Substantia nigra (tissue), 51 donors: ENCODE measurements at places on chromosomes 7 and 10.

GRCh38 chr7:80210400-80210799, 75.8 kb downstream of the GNAI1 start:
- DNase-seq = no peak

GRCh38 chr10:71359364-71360046, 37.2 kb upstream of the CDH23 start:
- no peak for DNase-seq

DNA sequence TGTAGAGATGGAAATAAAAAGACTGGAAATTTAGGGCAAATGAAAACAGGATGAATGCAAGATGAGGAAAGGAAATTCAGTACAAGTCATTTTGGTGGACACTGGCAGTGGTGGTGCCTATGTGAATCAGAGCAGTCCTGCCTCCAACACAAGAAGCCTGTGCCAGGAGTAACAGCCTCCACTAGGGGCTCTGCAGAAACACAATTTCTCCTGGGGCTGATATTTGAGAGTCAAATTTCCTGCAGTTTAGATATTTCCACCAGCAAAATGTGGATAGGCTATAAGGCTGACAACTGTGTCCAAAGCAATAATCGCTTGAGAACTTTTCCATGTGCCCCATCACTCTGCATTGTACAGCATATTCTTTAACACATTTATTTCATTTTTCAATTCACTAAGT, 4.7 kb upstream of the PLXDC2 start:
- DNase-seq = no peak

DNA sequence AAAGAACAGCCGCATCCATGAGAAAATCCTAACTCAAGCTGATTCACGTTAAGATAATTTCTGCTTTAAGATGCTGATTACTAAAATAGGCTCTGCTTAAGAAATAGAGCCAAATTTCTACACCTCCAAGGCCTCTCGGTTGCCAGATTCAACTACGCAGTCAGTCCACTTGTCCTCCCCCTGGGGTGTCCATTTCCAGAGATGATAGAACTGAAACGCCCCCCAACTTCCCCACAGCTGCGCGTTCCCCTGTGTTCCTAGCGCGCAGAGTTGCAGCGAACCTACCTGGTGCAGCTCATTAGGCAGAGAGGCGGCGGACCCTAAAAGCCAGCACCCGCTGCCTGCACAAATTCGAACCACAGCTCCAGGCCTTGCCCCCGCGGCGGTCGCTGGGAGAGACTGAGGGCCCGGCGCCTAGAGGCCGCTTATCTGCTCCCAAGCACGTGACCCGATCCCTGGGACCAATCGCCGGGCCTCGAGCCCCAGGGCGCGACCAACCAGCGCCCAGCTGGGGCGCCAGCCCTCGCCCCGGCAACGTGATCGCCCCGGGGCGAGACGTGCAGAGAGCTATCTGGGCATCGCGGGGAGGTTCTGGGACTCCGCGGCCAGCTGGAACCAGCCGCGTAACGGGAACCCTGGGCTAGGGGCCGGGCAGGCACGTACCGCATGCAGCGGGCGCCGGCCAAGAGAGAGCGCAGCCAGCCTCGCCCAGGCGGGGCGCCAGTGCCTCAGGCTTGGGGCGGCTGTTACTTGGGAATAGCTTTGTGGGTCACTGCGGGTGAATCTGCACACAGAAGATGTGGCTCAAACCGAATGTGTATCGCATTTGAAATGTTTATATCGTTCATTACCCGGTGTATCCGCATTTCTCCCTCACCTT, at the start of gene PPP1R3C:
TSS of gene PPP1R3C (minus strand) at position 401 of the 880 bp plus-strand sequence. CDS start at position 299, 102 bp downstream.
- DNase-seq = peak; percentile 81

DNA sequence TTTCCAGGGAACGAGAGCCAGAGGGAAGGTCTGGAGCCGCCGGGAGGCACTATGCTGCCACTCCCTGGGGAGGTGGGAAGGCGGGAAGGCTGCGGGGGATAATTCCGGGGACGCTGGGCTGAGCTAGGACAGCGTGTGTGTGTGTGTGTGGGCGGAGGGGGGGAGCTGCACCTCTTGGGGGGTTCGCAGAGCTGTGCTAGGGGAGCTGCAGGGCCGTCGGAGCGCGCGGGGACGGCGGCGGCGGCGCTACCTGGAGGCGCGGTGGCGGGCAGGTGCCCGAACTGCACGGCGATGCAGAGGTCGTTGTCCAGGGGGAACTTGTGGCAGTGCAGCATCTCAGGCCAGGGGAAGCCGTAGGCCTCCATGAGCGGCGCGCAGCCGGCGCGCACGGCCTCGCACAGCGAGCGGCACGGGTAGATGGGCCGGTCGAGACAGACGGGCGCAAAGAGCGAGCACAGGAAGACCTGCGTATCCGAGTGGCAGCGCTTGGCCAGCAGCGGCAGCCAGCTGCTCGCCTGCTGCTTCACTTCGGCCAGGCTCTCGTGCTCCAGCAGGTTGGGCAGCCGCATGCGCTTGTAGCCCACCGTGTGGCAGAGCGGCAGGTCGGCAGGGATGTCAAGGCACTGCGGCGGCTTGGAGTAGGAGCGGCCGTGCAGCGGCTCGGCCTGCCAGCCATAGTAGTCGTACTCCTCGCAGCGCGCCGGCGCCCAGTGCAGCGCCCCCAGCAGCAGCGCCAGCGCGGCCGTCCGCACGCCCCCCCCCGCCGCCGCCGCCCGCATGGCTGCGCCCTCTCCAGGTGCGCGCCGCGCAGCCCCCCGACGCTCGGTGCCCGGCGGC, 526 bp downstream of the SFRP5 start:
- DNase-seq = no peak

GRCh38 chr7:28208506-28208905, 27.9 kb upstream of the JAZF1 start:
- DNase-seq = no peak

DNA sequence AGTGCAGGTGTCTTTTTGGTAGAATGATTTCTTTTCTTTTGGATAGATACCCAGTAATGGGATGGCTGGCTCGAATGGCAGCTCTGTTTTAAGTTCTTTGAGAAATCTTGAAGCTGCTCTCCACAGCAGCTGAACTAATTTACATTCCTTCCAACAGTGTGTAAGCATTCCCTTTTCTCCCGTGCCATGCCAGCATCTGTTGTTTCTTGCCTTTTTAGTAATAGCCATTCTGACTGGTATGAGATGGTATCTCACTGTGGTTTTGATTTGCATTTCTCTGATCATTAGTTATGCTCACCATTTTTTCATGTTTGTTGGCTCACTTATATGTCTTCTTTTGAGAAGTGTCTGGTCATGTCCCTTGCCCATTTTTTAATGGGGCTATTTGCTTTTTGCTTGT, 486.3 kb downstream of the GALNT17 start:
- no peak for DNase-seq

GRCh38 chr10:48947690-48948469, 8.2 kb upstream of the LRRC18 start:
- DNase-seq = no peak

DNA sequence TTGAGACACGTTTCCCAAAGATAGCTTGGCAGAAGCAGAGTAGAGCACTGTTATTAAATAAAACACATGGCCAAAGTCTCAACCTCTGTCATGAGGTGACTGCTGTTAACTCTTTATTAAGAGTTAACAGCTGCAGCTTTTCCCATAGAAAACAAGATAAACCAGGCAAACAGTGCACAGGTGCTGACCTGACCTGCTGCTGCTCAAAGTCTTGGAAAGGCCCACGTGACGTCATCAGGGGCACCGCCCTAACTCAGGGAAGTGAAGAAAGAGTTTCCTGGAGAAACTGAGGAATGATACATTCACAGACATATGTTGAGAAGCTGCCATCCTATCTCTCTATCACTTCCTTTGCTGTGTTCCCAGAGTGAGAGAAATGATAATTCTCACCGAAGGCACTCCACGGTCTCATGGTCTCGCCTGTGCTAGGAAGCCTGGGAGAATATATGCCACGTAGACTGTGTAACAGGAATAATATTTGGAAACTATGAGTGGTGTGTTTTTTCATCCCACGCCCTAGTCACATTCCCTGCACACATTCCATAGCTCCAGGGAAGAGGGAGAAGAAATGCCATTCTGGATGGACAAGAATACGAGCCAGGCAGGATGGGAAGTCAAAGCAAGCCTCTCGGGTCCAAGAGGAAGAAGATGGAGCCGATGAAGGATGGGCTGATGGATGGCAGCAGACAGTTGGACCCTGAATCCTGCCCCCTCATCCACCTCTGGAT, 146.2 kb upstream of the NFE2L3 start:
- no peak for DNase-seq

- no peak for DNase-seq
These were observed 131.8 kb downstream of the FAM204A start for GRCh38 chr10:118210276-118210675.

GRCh38 chr10:2917926-2918325, 149.4 kb upstream of the PFKP start:
- DNase-seq = no peak

DNA sequence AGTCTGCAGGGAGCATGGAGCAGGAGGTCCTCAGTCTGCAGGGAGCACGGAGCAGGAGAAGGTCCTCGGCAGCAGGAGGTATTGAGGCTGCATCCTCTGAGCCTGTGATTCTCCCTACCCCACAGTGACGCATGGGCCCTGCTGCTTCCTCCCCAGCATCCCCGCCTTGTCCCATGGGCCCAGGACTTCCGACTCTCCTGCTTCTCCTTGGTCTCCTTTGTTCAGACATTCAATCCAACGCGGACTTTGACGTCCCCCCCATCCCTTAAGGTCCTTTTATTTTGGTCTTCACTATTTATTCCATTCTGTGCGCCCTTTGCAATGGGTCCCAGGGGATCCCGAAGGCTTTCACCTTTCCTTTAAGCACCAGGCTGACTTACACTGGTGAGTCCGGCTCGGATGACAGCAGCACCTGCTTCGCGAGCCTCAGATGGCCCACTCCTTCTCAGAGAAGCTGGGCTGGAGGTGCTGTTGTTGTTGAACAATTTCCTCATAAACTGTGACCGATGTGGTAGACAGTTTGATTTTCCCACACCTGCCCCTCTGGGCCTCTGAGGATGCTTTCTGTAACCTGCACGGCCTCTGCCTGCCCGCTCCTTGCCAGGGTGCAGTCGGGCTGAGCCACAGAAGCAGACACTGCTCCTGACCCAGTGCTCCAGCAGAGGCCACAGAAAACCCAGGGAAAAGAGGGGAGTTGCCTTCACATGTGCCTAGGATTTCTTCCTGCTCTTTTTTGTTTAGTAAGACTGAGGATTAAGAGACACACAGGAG, 407.2 kb upstream of the SHH start:
- no peak for DNase-seq

DNA sequence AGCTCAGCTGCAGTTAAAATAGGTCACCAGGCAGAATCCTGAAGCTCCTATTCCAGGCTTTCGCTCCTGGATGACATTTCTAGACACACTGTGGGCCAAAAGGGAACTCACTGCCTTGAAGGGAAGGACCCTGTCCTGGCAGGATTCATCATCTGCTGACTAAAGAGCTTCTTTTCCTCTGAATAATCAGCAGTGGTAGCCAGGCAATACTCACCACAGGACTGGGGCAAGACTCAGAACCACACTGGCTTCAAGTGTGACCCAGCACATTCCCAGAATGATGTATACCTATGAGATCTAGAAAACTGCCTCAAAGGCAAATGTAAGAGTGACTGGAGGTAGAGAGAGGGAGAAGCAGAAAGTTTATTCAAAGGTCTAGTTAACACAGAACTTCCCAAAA, 29.5 kb upstream of the EBF3 start:
- no peak for DNase-seq

DNA sequence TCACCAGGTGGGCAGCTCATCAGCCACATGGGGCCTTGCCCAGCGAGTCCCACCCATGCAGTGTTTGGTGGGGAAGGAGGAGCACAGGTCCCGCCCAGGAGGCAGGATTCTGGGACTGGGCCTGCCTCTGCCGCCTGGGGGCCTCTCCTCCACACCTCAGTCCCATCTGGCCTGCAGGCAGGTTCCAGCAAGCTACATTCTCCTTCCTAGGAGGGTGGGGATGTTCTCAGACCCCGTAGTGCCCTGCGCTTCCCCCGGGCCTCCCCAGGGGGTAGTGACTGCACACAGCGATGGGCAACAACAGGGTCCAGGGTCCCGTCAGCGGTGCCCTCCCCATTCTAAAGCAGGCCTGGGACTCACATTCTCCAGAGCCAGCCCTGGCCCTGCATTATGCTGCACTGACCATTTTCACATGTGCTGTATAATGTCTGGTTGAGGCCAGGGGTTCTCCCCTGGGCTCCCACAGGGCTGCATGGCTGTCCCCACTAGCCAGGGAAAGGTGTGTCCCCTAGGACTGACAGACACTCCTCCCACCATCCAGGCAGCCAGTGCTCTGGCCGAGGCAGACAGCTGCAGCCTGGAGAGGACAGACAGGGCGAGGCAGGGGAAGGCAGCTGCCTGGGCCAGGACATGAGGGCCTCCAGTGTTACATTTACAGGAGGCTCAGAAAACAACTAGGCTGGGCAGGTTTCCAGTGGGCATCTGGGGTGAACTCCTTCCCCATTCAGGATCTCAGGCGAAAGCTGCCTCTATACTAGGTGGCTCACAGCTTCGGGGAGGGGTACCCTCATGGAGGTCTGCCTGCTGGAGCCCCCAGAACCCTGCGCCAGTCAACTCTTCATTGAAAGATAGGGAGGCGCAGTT, 9.3 kb downstream of the RASGEF1A start:
- no peak for DNase-seq

GRCh38 chr7:117041822-117042221, 88.5 kb downstream of the ST7 start:
- DNase-seq = no peak

DNA sequence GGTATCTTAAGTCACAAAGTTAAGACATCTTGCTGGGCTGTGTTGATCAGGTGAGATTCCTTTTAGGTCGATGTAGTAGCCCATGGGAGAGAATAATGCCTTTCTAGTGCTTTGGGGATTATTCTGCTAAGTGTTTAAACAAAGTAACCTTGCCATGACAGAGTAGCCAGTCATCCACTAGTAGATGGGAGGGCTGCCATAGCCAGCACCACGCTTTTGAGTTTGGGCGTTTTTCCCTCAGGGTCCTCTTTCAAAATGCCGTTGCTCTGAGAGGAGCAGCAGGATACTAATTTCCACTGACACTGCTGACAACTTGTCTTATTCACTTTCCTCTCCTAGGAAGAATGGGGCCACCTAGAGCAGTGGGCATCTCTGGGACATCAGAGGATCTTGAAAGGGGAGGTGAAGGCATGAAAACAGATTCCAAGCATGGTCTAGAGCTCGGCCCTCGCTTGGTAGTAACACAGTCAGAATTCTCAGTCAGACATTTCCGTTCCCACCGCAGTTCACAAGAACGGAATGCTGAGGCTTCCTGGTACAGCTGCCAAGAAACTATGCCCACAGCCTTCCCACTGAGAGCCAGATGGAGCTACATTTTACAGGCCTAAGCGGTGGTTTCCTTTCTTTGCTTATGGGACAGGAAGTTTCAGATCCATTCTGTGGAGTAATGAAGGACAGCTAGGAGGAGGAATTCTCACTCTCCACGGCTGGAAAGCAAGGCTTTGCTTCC, 15.3 kb upstream of the RSU1 start:
- no peak for DNase-seq
